Activated CD4-positive, alpha-beta T cell treated with anti-CD3 and anti-CD28 coated beads, Interleukin-2, amount 10 ng/mL, durations not matched to agents 24 days and 14 days (primary cell): ENCODE measurements at places on chromosomes 16 and 17. TPM values are rescaled to one million over a fixed set of nuclear protein-coding genes. Genes with fewer than 3 reads are reported as not detected.

RPGRIP1L gene
- 9.9 and 10.0 TPM in 2 replicates for total RNA-seq

PIPOX gene
- 1.2 and 1.4 TPM in 2 replicates for total RNA-seq

SRCIN1 gene
- total RNA-seq = 0.21 and 0.26 TPM in 2 replicates

REXO5 gene
- 9.3 and 11.7 TPM in 2 replicates for total RNA-seq

SDF2 gene
- total RNA-seq = 43.8 and 46.2 TPM in 2 replicates

PRSS33 gene
- total RNA-seq = not detected in 2 replicates

ASGR1 gene
- 1.8 and 1.9 TPM in 2 replicates for total RNA-seq

FLYWCH1 gene
- total RNA-seq = 63.9 and 64.5 TPM in 2 replicates

ACAP1 gene
- 262 and 275 TPM in 2 replicates for total RNA-seq

GRIN2C gene
- total RNA-seq = 0.05 and 0.19 TPM in 2 replicates

TMEM88 gene
- total RNA-seq = 6.1 and 7.1 TPM in 2 replicates

ATXN1L gene
- 16.7 and 19.3 TPM in 2 replicates for total RNA-seq

SDR42E1 gene
- total RNA-seq = 5.3 and 5.4 TPM in 2 replicates

TPSD1 gene
- total RNA-seq = not detected in 2 replicates

TMEM100 gene
- total RNA-seq = not detected in 2 replicates

SLC5A11 gene
- total RNA-seq = not detected in 2 replicates

EVPL gene
- total RNA-seq = 0.09 and 0.17 TPM in 2 replicates

HCRT gene
- not detected in 2 replicates for total RNA-seq

VASN gene
- 0.16 TPM in 1 of 2 replicates, not detected in the other for total RNA-seq

ERN2 gene
- total RNA-seq = not detected in 2 replicates

KRTAP2-2 gene
- total RNA-seq = not detected in 2 replicates

HEXIM1 gene
- total RNA-seq = 47.3 and 48.0 TPM in 2 replicates

DUSP3 gene
- 16.5 and 18.3 TPM in 2 replicates for total RNA-seq
